ENCODE measurements at places on chromosomes 3 and 15. TPM values are rescaled to one million over a fixed set of nuclear protein-coding genes. Genes with fewer than 3 reads are reported as not detected.

The DZIP3 gene
- total RNA-seq = 22.9 TPM

The GPR27 gene
- total RNA-seq = 5.1 TPM

GRCh38 chr15:88896333-88897033, 1.1 kb upstream of the HAPLN3 start:
- DNase-seq = no peak

DNA sequence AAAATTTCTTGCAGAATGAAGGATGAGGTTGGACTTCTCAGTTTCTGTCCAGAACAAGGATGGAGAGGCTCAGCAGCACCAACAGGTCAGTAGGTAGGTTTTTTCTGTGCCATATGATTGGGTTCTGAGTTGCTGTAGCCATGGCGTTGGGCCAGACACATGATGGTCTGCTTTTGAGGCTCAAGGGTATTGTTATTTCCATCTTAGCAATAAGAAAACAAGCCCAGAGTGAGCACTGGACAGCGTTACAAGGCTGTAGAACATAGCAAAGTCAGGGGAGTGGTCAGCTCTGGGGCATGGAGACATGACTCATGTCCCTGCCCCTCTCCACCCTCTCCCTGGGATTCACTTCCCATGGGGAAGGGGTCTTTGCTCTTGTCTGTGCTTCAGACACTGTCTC, 137.6 kb upstream of the TOPAZ1 start:
- no peak for DNase-seq

Data from tongue (tissue), 3 donors.